ENCODE measurements at places on chromosomes 3 and 15.

DNA sequence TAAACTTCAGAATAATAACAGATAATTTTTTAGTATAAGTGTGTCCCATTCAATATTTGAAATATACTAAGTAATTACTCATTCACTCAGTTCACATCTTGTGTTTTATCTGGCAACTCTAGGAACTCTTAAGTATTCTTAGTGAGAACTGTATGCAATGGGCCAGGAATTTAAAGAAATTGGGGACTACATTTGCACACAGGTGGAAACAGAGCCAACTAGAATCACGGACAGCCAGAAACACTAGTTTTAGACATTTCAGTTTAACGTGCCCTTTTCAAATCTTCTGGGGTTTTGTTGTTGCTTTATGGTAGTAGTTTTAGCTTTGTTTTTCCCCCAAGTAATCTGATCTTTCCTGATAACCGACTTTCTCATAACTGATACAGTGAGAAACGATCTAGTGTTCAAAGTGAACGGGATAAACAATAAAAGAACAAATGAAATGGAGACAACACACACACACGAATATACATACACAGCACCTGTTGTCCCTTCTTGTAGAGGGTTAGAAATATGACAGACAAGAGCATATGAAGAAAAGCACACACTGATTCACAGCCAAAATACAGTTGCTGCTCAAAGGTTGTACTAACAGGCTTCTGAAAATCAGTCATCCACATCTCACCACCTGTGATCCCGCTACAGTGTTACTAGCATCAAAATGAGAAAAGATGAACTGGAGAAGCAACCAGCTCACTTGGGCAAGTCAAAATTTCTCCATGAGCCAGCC, 167.0 kb downstream of the FMN1 start:
- DNase-seq = no peak

GRCh38 chr15:60735559-60736047, 256.7 kb upstream of the ICE2 start:
- no peak for DNase-seq

DNA sequence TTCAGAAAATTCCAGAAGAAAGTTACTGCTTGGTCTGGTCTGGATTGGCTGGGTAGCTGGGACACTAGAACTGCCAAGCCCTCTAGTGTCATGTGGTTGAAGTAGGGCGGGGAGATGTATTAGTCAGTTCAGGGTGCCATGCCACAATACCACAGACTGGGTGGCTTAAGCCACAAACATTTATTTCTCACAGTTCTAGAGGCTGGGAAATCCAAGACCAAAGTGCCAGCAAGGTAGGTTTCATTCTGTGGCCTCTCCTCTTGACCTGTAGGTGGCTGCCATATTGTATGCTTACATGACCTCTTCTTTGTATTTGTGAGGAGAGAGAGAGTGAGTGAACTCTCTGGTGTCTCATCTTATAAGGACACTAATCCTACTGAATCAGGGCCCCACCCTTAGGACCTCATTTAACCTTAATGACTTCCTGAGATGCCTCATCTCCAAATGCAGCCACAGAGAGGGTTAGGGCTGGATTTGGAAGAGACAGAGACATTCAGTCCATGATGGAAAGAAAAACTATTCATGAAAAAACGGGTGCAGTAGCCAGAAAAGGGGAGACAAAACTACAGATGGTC, 18.1 kb upstream of the ZSCAN2 start:
- DNase-seq = no peak

DNA sequence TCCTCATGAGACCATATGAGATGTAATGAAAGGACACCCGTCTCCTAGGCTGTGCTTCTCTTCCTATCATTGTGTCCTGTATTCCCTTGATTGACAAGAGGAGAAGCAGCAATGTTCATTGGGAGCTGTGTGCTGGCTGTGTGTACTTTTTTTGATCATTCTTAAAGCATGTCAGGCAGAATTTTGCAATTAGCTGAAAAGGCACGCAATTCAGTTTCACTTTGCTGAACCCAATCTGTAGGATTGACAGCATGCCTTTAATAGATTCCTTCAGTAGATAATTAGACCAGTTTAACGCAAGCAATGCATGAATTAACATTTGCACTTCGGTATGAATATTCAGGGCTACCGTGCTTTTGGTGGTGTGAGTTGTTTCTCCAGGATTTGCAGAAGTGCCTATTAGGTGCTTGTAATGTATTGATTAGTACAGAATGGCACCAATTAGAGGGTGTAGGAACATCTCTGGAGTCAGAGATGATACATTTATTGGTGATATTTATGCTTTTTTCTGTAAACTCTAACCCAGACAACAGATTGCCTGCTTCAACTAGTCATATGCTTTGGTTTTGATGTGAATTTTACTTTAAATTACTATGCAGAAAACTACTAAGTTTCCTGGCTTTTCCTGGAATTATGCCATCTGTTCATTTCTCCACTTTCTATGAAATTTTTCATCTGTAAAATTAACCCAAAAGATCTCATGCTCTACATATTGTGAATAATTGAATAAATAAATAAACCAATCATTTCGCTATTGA, 114.3 kb downstream of the NSUN3 start:
- DNase-seq = no peak

Measured in NCI-H526 (cell line).